ENCODE measurements at places on chromosomes 5 and 9.

DNA sequence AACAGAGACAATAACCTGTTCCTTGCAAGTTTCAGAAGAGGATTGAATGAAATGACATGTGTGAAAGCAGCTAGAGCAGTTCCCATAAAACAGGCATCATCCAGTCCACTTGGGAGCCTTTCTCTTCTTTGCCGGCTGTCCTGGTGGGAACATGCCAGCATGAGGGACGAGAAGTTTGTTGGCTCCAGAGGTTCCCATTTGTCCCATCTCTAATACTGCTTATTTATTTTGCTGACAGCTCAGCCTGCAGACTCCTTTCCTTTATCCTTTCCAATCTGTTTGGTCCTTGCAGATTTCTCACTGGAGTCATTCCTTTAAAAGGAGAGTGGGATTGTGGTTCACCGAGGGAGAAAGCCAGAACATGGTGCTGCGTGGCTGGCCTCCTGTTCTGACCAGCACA lies 321.5 kb upstream of the CLINT1 start:
- no peak for DNase-seq

GRCh38 chr5:160378330-160378729 lies 7.9 kb upstream of the C1QTNF2 start:
- DNase-seq = no peak

DNA sequence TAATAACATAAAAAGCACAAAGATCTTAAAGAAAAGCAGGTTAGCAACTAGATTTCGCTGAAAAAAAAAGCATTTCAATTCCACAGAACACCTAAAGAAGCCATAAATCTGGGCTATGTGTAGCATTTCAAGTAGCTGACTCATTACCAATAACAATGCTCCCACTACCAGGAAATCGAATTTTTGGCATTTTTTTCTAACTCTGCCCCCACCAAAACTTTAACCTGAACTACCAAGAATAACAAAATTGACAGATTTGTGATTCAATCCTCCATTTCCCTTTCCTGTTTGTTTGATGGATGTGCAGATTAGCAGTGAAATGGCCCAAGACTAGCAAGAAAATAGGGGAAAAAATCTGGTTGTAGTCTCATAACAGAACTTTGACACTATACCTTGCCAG lies 180.2 kb downstream of the RASEF start:
- no peak for DNase-seq

DNA sequence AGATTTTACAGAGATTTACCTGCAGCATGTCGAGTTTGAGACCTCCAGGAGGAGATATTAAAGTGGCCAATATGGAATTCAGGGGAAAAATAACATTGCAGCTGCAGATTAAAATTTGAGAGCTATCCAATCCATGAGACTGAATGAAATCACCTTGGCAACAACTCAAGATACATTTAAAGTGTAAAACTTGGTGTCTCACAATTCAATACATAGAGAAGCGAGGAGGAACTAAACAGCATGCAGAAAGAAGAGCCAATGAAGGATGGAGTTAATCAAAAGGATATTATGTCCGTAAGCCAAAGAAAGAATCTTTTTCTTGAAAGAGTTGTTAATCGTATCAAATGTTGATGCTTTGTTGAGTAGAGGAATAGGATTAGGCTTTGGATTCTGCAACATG lies 455.1 kb downstream of the CDH18 start:
- no peak for DNase-seq

DNA sequence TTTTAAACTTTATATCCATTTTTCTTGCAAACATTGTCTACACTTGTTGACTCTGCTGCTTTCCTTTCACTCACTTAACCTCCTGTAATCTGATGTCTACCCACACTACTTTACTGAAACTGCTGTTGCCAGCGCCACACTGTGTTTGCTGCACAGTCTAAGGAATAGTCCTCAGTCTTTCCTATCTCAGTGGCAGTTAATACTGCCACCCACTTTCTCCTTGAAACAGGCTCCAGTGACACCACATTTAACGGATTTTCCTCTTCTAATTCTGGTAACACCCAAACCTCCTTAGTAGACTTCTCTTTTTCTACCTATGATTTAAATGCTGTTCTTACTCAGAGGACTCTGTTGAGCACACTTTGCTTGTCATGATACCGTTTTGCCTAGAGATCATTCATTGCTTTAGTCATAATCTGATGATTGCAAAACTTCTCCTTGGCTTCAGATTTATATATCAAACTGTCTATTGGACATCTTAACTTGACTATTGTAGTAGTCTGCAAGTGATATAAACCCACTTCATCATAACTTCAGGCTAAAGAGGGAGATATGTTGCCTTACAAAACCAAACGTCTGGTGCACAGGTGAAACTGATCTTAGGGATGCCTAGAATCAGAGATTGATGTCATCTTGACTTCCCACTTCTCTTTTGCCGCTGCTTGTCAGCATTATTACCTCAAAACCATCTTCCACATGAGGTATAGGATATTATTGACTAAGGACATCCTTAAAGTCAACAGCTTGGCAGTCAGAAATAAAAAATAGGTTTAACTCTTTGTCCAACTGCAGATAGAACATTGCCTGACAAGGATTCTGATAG lies 94.1 kb downstream of the CDC42SE2 start:
- no peak for DNase-seq

GRCh38 chr5:169001394-169001793 lies 299.5 kb downstream of the SLIT3 start:
- DNase-seq = no peak

DNA sequence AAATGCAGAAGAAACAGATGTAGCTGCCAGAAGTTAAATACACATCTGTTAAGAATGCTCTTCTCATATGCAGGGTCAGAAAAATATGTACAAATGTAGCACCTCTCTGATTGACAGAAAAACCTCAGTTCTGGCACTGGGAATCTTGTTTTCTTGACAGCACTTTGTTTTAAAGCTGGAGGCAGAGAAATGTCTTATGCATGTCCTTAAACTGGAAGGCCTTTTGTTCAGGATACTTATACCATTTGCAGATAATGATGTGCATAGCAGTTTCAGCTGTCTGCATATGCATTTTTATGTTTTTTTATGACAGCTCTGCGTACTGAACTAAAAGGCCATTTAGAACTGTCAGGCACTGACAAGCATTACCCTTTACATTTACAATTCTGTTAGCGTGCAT lies 567.9 kb downstream of the EBF1 start:
- DNase-seq = no peak

GRCh38 chr5:113205807-113206206 lies 229.0 kb downstream of the TSSK1B start:
- DNase-seq = no peak

- no peak for DNase-seq
These were observed 78.4 kb upstream of the CKMT2 start for GRCh38 chr5:81154725-81155124.

DNA sequence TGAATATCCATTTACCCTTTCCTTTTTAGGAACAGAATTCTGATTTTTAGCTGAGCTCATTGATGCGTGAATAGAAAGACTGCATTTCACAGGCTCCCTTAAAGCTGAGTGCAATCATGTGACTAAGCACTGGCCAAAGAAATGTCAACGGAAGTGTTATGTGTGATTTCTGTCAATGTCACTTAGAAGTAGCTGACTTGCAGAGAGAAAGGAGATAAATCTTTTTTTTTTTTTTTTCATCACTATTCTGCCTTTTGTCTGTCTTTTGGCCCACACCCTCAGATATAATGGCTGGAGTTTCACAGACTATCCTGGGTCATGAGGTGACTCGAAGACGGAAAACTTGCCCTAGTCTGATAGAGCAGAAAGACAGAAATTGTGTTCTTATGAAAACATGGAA lies 39.3 kb upstream of the SLC27A6 start:
- no peak for DNase-seq

DNA sequence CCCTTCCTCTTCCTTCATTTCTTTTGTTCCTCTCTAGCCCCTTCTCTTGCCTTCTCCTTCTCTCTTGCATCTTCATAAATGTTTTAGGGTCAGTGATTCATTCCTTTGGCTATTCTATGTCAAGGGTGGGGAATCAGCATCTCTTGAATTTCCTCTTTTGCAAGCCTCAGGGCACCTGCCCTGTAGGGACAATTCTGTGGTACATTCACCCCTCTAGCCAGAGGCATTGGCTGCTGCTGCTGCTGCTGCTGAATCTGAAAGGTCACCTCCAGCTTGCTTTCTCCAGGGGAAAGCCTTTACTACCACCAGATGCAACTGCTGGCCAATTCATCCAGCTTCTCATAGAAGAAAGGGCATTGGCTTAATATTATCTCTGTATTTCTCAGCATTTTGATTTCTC lies 87.3 kb downstream of the INSYN2B start:
- DNase-seq = peak; percentile 13

GRCh38 chr9:129648092-129648763 lies 6.3 kb upstream of the ASB6 start:
- peak; percentile 55 for DNase-seq

- DNase-seq = no peak
These were observed 86.7 kb downstream of the KCNIP1 start for GRCh38 chr5:170590566-170590965.

DNA sequence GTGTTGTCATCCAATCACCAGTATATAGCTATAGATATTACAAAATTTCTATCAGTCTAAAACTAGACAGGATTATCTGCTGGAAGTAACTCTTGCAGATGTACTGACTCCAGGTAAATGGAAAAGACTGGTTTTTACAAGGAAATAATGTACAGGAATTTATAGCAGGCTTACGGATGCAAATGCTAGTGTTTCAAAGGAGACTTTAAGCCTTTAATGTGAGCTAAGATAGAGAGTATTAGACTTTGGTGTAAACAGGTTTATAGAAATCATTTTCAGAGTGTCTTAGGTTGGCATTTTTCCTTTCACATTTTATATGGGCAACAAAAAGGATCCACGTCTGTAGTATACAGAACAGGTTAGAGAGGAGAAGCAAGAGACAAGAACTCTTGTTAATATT lies 16.1 kb downstream of the ZNF608 start:
- no peak for DNase-seq

DNA sequence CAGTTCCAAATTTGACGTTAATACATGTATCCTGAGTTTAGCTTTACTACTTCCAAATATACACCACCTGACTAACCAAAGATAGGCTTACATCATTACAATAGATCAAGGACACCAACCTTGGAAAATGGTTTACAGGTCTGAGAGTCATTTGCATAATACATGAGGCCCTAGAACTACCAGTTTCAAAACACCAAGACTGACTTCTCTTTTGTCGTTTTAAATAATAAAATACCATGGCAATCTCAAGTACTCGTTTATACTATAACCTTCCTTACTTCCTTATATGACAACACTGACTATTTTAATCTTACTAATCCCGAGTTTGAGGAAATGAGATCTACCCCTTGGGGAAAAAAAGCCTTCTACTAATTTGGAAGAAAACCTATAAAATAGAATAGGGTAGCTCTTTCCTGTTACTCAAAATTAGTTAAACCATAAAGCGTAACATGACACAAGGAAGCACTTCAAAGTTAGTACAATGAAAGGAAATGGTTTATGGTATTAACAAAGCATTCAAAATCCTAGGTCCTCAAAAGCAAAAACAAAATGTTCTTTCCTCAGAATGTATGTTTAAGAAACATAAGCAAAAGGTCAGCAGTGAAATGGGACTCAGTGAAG lies 42.1 kb downstream of the UBQLN1 start:
- DNase-seq = no peak

DNA sequence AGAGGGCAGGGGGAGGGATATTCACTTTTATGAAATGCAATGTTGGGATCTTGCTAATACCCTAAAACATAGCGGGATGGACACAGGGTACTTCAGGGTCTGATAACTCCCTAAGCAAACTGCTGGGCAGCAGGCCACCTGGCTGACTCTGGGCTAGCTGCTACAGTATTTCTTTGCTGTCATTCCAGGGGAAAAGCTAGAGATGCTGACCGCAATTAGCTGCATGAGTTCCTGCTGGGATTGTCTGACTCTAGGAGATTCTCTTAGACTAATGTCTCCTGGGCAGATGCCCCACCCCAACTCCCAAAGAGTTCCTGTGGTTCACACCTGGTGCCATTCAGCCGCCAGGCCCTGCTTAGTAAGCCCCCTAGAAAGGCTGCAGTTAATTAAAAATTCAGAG lies 69.9 kb downstream of the PSAT1 start:
- DNase-seq = no peak

DNA sequence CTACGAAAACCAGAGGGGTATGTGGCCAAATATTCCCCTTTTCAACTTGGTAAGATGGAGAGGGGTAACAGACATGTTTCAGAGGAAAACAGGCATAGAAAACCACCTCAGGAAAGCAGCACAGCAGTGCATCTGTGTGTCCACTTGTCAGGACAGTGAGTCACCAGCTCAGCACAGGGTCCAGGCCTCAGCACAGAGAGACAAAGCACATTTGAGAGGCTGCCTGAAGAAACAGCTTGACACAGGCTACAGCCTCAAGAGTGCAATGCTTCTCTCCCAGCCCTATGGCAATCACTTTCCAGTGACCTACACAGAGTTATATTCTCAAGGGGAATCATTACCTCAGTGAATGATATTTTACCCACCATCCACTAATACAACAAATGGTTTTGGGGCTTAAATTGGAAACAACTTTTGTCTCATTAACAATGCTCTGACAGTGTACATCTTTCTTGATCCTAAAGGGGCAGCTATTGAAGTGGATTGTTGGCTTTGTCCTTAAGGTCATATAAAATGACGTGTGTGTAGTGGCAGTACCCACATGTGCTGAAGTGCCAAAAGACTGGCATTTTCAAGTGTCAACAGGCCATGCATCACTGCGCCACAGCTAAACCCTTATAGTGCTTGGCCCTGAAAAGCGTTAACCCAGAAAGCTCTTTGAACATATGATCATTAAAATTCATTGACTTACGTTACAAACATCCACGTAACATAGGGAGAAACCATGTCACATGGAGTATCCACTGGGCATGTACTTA lies 46.4 kb downstream of the ERMP1 start:
- DNase-seq = no peak

DNA sequence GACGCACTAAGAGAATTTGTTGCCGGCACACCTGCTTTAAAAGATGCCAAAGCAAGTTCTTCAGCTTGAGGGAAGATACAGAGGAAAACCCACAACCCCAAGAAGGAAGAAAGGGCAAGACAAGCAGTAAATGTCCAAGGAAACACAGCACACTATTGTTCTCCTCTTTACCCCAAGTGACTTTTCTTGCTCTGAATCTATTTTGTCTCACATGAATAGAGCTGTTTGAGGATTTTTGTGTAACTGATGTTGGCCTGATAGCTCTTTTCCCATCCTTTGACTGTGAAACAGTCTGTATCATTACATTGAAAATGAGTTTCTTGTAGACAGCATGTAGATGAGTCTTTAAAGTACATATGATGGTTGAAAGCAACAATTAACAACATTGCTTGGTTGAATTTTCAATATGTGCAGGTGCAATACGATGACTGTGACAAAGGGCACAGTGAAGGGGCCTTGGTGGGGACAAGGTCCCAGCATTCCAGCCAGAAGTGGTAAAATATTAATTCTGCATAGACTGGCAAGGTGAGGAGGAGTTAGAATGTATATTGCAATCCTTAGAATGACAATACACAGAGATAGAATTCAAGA lies 16.8 kb upstream of the CEP72 start:
- no peak for DNase-seq

DNA sequence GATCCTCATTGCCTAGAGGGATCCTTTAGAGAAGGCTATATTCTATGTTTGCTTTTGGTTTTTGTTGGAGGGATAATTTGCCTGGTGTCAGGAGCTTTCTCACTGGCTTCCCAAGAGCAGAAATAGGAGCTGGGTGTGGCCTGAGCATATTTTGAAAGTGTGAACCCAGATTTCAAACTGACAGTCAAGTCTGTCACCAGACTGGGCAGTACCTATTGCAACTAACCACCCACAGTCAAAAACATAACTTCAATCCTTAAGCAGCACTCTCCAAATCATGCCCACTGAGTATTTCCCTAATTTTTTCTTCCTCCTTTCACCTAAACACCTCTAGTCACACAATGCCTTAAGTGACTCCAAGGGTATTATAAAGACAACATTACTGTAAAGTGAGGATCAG lies 278.4 kb downstream of the EBF1 start:
- no peak for DNase-seq

Measured in AG10803 (cell line).